Hypothalamus (tissue), 51 donors: ENCODE measurements at places on chromosomes 13 and 19.

- peak; percentile 98 for DNase-seq
Observed at GRCh38 chr19:36054733-36055686, at the start of gene WDR62. Gene WDR62 (plus strand): TSS chr19:36054897. CDS start chr19:36054972, 75 bp downstream.

- peak; percentile 44 for DNase-seq
Observed at GRCh38 chr19:49133621-49134454, 14.5 kb downstream of the PPFIA3 start.

DNA sequence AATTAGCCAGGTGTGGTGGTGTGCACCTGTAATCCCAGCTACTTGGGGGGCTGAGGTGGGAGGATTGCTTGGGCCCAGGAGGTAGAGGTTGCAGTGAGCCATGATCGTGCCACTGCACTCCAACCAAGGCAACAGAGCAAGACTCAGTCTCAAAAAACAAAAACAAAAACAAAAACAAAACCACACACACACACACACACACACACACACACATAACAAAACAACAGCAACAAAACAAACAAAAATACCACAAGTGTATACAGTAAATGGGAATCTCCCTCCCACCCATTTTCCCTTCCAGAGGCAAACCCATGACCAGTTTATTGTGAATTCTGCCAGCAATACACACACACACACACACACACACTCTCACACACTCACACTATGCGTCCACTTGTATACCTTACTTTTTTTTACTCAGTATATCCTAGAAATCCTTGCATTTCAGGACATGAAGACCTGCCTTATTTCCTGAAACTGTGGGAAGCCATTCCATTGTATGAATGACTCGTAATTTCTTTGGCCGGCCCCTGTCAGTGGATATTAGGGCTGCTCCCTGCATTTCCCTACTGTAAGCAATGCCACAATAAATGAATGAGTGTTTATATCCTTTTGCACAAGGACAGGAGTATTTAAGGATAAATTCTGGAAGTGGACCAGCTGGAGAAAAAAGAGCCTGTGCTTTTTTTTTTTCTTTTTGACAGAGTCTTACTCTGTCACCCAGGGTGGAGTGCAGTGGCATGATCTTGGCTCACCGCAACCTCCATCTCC, 6.9 kb upstream of the PLEKHF1 start:
- DNase-seq, result no peak

DNA sequence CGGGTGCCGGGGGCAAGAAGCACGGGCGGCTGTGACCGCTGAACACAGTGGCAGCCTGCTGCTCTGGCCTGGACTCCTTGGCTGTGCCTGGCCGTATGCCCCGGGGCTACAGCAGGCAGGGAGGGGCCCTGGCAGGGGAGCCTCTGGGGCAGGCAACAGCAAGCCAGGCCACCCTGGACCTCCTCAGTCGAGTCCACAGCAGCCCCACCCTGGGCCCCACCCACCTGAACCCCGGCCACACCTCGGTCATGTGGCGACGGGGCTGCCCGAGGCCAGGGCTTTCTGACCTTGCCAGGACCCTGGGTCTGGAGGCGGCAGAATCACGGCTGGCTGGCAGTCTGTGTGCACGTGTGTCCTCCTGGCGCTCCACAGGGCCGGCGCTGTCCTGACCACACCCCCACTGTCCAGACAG, 8.7 kb downstream of the CILP2 start:
- DNase-seq, result no peak

GRCh38 chr13:49444524-49445395, 686 bp downstream of the SETDB2 start:
- no peak for DNase-seq

- no peak for DNase-seq
Observed at GRCh38 chr19:35223084-35223790, 5.3 kb downstream of the FAM187B start.

DNA sequence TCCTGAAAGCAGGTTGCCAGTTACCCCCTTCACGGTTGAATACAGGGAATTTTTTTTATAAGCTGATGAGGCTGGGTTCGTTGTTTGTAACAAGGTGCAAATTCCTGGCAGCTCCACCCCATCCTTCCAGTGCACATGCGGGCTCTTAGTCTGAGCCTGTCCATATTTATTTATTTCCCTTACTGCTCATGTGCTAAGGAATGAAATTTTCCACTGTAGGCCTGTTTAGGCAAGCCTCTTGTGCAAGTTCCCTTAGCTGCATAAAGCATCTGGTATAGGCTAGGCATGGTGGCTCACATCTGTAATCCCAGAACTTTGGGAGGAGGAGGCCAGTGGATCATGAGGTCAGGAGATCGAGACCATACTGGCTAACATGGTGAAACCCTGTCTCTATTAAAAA, 560.9 kb upstream of the PCDH9 start:
- DNase-seq, result no peak

GRCh38 chr19:54149021-54149812, 10.3 kb downstream of the LENG1 start:
- DNase-seq, result no peak

DNA sequence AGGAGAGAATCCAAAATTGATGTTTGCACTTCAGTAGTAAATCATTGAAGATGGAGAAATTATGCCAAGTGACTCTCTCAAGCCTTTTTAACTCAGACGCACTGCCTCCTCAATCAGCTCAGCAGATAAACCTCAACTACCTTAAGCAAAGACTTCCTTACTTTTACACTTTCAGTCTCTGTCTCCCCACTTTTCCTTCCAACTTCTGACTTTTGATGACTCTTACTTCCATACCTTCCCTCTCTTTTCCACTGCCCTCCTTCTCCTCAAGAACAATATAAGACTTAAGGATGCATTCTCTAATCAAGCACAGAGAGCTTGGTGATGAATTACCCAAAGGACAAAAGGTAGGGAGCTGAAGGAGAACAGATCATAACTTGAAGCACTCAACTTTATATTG, 4.8 kb upstream of the DACH1 start:
- DNase-seq, result no peak

- DNase-seq, result no peak
Observed at GRCh38 chr13:112106478-112107141, 39.7 kb downstream of the SOX1 start.

DNA sequence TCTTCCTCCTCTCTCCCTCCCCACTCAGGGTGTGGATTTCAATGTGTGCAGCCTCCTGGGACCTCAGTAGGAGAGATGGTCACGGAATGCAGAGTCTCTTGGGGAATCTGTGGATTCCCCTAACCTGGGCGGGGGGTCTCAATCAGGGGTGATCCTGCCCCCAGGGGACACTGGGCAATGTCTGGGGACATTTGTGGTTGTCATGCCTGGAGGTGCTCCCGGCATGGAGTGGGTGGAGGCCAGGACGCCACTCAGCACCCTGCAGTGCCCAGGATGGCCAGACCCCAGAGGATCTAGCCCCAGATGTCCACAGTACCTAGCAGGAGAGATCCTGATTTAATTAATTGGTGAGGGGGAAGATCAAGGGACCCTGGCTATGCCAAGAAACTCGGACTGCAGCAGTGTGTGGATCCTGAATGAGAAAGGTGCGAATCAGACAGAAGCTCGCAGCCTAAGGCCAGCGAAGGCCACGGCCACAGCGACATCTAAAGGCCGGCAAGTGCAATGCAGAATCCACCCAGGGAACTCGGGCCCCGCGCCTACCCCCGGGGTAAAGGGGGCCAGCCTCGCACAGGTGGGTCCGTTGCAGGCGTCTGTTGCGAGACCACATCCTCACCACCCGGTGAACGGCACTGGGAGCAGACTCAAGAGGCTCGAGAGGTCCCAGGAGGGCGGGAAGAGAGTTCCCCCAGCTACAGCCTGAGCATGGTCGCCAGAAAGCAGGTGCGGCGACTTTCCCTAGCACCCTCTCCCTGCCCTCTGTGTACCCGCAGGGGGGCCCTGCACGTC, 88.8 kb downstream of the GNG7 start:
- DNase-seq, result no peak
